GM18507 (cell line): ENCODE measurements at places on chromosomes 6 and 20.

- DNase-seq = no peak
Observed at GRCh38 chr6:15327271-15327670, 81.4 kb downstream of the JARID2 start.

GRCh38 chr6:21438237-21438985, 155.1 kb upstream of the SOX4 start:
- peak; percentile 45 for DNase-seq

DNA sequence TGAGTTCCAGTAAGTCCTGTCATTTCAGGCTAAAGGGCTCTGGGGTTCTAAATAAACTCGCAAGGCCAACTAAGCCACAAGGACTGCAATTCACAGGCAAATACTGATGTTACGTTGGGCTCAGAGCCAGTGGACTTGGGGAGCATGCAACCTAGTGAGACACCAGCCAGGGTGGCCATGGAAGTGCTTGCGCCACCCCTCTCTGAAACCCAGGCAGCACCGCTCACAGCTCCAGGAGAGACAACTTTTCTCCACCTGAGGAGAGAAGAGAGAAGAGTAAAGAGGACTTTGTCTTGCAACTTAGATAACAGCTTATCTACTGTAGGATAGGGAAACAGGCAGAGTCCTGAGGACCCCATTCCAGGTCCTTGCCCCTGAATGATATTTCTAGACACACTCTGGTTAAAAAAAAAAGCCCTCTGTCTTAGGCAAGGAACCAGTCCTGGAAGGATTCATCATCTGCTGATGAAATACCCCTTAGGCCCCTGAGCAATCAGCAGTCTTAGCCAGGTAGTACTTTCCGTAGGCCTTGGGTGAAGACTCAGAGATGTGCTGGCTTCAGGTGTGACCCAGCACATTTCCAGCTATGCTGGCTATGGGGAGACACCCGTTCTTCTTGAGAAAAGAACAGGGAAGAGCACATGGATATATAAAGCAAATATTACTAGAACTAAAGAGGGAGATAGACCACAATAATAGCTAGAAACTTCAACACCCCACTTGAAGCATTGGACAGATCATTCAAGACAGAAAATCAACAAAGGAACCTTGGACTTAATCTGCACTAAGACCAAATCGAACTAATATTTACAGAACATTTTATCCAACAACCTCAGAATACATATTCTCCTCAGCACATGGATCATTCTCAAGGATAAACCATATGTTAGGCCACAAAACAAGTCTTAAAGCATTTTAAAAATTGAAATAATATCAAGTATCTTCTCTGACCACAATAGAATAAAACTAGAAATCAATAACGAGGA, 31.5 kb upstream of the TBC1D32 start:
- DNase-seq = no peak

DNA sequence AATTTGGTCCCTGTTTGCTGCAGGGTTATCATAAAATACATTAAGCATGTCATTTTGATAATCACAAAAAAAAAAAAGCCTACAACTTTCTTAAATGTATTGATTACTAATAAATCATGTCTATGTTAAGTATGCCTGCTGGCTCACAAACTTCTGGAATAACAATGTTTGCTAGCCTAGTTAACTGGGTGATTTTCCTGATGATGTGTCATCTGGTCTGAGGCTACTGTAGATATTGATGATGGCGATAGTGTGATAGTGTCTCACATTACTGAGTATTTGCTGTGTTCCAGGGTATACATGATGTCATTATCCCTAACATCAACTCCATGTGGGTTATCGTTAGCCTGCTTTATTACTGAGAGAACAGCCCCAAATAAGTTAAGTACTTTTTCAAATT, 86.2 kb upstream of the VSTM2L start:
- DNase-seq = no peak

- DNase-seq = no peak
Observed at GRCh38 chr20:61725145-61725544, 340.5 kb downstream of the TAF4 start.

- no peak for DNase-seq
Observed at GRCh38 chr6:27980111-27980510, 23.1 kb downstream of the OR2B6 start.

DNA sequence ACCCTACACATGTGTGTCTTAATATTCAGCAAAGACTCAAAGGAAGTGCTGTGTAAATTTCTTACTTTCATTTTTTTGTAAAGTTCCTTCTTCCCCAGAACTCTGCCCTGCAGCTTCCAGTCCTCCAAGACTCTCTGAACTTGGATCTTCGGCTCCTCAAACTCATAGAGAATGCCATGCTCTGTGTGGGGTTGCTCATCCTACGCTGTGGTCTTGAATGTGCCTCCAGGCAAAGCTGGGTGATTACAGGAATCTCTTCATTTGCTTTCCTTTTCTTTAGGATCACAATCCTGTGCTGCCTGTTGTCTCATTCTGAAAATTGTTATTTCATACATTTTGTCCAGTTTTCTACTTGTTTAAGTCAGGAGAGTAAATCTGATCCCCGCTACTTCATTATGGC, 14.5 kb upstream of the CDC5L start:
- DNase-seq = no peak

DNA sequence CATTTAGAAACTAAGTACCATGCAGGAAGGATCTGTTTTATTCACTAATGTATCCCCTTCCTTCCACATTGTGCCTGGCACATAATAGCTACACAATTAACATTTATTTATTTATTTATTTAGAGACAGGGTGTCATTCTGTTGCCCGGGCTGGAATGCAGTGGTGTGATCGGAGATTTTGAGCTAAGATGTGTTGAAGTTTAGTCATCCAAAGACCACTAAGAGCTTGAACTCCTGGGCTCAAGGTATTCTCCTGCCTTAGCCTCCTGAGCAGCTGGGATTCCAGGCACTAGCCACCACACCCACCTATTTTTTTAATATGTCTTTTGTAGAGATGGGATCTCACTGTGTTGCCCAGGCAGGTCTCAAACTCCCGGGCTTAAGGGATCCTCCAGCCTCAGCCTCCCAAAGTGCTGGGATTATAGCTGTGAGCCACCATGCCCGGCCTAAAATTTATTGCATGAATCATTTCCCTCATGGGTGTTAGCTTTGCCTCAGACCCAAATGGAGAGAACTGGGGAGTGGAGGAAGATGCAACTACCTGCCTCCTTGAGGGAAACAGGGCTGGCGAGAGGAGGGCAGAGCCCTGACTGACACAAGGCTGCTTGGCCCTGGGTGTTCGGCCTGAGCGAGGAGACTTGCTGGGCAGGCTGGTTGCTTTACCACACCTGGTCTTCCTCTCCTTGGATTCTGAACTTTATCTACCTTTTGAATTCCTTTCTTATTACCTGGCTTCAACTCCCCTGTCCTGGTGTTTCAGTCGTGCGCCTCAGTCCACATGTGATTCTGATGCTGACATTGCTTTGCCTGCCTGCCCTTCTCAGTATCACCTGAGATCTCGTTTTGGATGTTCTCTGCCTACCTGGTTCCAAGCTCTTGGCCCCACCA, 1.7 kb upstream of the DYNLT1 start:
- DNase-seq = no peak

GRCh38 chr6:75431379-75431778, 62.2 kb downstream of the FILIP1 start:
- no peak for DNase-seq

- DNase-seq = no peak
Observed at GRCh38 chr6:135002974-135003703, 51.5 kb downstream of the HBS1L start.

DNA sequence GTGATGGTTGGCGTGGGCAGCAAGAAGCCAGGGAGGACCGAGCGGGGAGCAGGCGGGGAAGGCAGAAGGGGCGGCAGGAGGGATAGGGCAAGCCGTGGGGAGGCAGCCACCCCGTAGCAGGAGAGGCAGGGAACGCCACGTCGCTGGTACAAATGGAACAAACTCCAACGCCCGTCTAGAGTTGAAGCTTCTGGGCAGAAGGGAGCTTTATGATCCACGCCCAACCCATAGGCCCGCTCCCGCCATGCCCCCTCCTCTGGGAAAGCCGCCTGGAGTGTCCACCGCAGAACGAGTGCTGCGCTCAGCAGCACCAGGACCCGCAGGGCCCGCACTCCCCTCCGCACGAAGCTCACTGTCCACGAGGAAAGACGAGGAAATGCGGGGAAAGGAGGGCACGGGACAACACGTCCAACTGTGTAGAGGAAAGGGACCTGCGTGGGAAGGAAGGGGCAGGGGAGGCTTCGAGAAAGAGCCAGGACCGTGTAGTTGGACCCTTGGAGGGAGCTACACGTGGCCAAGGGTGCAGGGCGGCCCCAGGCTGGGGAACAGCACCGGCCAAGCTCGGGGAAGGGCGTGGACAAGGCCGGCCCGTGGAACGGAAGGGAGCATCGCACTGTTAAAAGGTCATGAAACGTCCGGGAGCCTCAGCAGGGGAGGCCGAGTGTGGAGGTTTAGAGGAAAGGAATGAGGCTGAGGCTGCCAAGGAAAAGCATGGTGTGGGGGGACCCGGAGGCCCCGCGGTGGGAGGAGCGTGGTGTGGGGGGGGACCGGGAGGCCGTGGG, 204.0 kb downstream of the DLL1 start:
- no peak for DNase-seq

- no peak for DNase-seq
Observed at GRCh38 chr6:115310156-115310555, 750.5 kb downstream of the FRK start.

GRCh38 chr6:168037242-168037641, 39.8 kb downstream of the KIF25 start:
- no peak for DNase-seq

DNA sequence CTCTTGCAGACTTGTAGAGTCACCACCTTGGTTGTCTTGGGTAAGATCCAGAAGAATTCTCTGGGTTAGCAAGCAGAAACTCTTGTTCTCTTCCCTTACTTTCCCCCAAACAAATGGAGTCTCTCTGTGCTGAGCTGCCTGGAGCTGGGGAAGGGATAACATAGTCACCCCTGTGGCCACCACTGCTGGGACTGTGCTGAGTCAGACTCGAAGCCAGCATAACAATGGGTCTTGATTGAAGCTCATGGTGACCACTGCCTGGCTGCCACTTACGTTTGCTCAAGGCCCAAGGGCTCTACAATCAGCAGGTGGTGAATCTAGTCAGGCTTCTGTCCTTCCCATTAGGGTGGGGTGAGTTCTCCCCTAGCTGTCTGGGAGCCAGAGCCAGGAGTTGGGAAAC, 15.4 kb upstream of the ERVFRD-1 start:
- DNase-seq = no peak

DNA sequence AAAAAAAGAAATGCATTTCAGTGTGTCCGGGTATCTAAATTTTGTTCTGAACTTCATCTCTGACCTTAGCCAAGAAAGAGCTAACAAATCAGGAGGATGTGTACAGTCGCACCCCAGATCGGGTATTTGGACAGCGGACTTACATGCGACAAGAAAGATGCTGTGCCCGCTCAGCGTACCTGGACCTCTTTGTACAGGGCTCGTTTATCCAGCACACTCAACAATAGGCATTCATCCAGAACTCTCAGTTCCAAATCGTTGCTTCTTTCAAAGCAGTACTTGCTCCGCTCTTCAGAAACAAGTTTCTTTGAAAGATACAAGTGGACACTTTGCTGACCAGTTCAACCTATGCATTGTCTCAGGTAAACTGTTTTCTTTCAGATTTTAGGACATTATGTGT, 191.7 kb downstream of the LY86 start:
- DNase-seq = no peak

- DNase-seq = no peak
Observed at GRCh38 chr20:17611290-17611539, 41.3 kb downstream of the DSTN start.

GRCh38 chr20:49541733-49542513, 26.0 kb downstream of the PTGIS start:
- peak; percentile 50 for DNase-seq

DNA sequence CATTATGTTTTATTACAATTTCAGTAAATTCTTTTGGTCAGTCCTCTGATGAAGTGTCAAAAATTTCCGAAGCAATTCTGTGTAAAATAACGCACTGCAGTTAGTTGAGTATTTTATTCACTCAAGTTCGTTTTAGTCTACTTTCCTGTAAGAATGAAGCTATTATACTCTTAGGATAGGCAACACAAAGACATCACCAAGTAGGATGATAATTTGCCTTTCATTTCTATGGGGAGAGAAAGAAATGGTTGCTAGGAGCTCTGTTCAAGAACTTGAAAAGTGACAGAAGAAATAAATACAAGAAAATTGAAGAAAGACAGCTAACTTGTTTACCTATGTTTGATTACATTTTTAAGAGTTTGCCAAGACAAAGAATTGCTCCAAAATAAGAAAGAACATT, 290.4 kb downstream of the EYS start:
- DNase-seq = no peak

DNA sequence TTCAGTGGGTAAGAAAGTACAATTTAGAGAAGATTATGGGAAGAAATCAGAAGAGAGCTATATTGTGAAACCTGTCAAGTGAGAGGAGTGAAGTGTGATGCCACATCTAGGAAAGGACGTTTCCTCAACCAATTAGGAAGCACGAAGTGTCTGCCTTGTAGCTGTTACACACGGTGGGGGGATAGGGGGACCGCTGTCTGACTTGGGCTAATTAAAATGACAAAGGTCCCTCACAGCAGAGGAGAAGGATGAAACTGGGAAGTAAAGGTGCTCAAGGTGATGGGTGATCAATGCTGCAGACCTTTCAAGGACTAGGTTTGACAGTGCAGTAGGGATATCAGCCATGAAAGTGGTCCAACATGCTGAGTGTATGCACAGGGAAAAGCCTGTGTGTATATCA, 181.1 kb upstream of the PRSS16 start:
- no peak for DNase-seq

DNA sequence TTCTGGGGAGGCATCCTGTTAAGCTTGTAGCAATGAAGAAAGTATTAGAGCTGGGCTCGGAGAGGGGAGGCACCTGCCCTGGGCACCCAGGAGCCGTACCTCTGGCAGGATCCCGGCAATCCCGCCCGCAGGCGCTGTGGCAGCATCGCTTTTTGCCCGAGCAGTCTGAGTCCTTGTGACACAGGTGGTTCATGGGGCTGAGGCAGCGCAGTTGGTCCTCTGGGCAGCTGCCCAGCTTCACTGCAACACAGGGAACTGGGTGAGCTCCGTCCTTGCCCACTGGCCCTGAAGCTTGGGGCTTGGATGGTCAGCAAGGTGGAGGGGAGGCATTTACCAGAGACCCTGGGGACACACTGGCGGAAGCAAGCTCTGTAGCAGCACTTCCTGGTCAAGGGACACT, 4.7 kb downstream of the WFDC5 start:
- no peak for DNase-seq

GRCh38 chr20:63330084-63330760, 30.9 kb downstream of the CHRNA4 start:
- no peak for DNase-seq
